ENCODE measurements at places on chromosomes 5 and 9. TPM values are rescaled to one million over a fixed set of nuclear protein-coding genes. Genes with fewer than 3 reads are reported as not detected.

Gene DIPK1B
- 0.77 TPM for total RNA-seq

Gene ELOVL7
- under 0.01 TPM for total RNA-seq

Gene DNAJA1
- total RNA-seq: 134 TPM

Gene SPINK6
- total RNA-seq: not detected

Gene NMUR2
- not detected for total RNA-seq

Gene ALDH1A1
- total RNA-seq: 45.2 TPM

Gene PCDHGC5
- total RNA-seq: 2.6 TPM

Gene DMRT3
- total RNA-seq: not detected

Gene ADRB2
- 4.5 TPM for total RNA-seq

Gene LCN12
- not detected for total RNA-seq

Gene CDH6
- 9.8 TPM for total RNA-seq

Gene SLC12A2
- 19.0 TPM for total RNA-seq

Gene LRRC14B
- total RNA-seq: not detected

Gene TMEM161B
- total RNA-seq: 11.3 TPM

Gene MYOT
- total RNA-seq: not detected

Gene PRUNE2
- total RNA-seq: 95.6 TPM

Gene ITK
- total RNA-seq: not detected

Gene NOXA1
- total RNA-seq: 0.77 TPM

Gene GBA2
- total RNA-seq: 21.8 TPM

Gene TRIM14
- 8.6 TPM for total RNA-seq

Gene SETD9
- 14.9 TPM for total RNA-seq

Gene TMEM250
- total RNA-seq: 48.0 TPM

Gene TAF11L10
- not detected for total RNA-seq

All from fibroblast of lung (primary cell).